ENCODE measurements at places on chromosomes 12 and 14.

DNA sequence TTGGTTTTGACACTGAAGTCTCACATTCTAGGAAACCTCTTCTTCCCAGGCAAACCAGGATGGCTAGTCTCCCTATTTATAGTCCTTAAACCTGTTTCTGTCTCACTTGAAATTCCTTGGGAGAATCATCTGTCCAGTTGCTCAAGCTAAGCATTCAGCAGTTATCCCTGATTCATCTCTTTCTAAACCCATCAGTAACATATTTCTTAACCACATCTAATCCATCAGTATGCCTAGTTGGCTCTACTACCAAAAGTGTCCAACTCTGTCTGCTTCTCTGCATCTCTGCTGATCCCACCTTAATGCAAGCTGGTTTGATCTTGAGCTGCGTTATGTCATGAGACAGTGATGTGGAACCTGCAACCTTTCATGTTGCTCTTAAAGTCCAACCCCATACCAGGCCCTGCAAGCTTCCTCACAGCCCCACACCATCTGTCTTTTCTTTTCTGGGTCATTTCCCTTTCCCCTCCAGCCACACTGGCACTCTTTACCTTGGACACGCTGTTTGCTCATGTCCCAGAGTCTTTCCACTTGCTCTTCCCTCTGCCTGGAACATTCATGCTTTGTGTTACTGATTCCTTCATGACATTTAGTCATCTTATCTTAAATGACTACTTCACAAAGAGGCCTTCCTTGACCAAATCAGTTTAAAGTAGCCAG lies 380.8 kb upstream of the RGS6 start:
- DNase-seq, result no peak

- DNase-seq, result no peak
Measured at GRCh38 chr14:37600880-37601741, 5.7 kb downstream of the TTC6 start.

- no peak for DNase-seq
Measured at GRCh38 chr12:91249054-91249453, 66.4 kb upstream of the DCN start.

- DNase-seq, result no peak
Measured at GRCh38 chr14:104821971-104822608, 21.2 kb downstream of the ZBTB42 start.

GRCh38 chr12:105167346-105167745 lies 59.8 kb downstream of the WASHC4 start:
- DNase-seq, result no peak

DNA sequence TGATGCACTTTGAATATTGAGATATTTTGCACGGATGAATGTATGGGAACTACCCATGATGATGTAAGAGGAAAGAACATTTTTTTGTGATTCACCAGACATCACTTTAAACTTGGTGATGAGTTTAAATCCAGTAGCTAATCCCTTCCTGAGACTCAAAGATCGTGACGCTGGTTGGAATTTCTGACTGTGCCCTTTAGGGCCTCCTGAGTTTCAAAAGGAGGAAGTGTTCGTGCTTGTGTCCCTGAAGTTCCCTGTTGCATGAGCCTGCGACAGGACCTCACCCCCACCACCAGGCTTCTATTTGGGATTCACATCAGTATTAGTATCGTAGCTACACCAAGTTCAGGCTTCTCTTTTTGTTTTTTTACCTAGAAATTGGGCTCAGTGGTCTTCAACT lies 18.6 kb upstream of the RIN3 start:
- no peak for DNase-seq

GRCh38 chr12:64538121-64538520 lies 72.2 kb upstream of the RASSF3 start:
- no peak for DNase-seq

DNA sequence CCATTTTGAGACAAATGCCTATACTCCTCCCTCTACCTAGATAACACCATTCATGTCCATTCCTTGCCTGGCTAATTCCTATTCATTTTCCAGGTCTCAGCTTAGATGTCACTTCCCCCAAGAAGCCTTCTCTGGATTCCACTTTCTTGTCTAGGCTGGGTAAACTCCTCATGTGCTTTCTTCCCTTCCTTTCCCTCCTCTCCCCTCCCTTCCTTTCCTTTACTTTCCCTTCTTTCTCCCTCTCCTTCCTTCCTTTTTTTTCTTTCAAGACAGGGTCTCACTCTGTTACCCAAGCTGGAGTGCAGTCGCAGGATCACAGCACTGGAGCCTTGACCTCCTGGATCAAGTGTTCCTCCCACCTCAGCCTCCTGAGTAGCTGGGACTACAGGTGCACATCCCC lies 3.5 kb upstream of the UTP20 start:
- no peak for DNase-seq

DNA sequence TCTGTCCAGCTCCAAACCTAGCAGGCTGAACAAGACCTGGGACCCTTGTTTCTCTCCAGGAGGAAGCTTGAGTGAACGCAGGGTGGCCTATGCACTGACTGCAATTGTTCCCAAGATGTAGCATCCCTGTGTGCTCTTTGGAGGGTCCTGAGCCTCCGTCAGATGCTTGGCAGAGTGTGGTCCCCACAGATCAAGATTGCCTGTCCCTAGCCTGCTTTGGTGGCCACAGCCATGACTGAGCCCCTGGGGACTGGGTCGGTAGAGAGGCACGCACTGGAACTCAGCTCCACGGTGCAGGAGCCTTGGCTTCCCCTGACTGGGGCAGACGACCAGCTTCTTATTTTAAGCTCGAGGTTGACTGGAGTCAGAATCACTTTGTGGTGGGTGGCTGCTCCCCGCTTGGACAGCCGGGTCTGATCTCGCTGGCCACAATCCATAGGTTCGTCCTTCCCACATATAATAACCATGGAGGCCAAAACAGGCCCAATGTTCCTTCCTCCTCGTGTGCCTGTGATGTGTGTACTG lies 97.8 kb downstream of the LGMN start:
- DNase-seq, result no peak

GRCh38 chr12:124510301-124510970 lies 57.0 kb downstream of the NCOR2 start:
- no peak for DNase-seq

- no peak for DNase-seq
Measured at GRCh38 chr14:100135784-100136183, 23.7 kb downstream of the DEGS2 start.

GRCh38 chr14:101899263-101899662 lies 65.1 kb upstream of the DYNC1H1 start:
- DNase-seq, result no peak

- no peak for DNase-seq
Measured at GRCh38 chr14:53325176-53325806, 172.2 kb upstream of the DDHD1 start.

DNA sequence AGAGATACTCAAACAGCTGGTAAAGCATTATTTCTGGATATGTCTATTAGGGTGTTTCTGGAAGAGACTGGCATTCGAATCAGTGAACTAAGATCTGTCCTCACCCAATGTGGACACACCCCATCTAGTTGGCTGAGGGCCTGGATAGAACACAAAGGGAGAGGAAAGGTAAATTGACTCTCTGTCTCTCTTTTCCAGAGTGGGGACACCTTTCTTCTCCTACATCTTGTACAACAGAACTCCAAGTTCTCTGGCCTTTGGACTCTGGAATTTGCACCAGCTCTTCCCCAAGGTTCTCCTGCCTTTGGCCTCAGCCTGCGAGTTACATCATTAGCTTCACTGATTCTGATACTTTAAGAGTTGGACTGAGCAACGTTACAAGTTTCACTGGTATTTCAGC lies 1253.9 kb downstream of the SLC16A7 start:
- no peak for DNase-seq

- no peak for DNase-seq
Measured at GRCh38 chr12:54292083-54292930, 8.5 kb downstream of the NFE2 start.

GRCh38 chr12:4331842-4332241 lies 10.8 kb downstream of the TIGAR start:
- no peak for DNase-seq

- DNase-seq, result no peak
Measured at GRCh38 chr14:82861313-82861712, 1327.7 kb upstream of the SEL1L start.

DNA sequence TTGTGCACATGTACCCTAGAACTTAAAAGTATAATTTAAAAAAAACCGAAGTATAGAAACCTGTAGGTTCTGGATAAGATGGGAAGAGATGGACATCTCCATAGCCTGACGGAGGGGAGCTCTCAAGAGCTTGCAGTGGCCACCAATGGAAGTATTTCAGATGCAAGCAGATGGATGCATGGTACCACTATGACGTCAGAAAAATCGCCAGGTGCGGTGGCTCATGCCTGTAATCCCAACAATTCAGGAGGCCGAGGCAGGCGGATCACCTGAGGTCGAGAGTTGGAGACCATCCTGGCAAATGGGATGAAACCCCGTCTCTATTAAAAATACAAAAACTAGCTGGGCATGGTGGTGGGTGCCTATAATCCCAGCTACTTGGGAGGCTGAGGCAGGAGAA lies 3.4 kb downstream of the TEX22 start:
- DNase-seq, result no peak

DNA sequence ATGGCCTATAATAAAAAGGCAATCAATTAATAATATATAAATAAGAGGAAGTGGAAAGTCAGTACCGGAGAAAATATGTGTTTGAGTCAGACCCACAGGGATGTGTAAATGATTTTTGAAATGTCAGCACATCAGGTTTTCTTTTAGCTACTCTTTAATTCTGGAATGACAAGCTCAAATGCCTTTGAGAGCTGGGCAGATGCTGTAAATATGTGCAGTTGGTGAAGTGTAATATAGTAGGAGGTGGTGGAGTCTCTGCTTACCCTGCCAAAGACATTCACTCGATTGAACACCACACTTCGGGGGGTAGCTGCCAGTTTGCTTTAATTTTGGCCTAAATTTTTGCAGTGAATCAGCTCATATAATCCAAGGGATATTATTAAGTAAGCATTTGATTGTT lies 93.0 kb downstream of the PLEKHA5 start:
- DNase-seq, result no peak

DNA sequence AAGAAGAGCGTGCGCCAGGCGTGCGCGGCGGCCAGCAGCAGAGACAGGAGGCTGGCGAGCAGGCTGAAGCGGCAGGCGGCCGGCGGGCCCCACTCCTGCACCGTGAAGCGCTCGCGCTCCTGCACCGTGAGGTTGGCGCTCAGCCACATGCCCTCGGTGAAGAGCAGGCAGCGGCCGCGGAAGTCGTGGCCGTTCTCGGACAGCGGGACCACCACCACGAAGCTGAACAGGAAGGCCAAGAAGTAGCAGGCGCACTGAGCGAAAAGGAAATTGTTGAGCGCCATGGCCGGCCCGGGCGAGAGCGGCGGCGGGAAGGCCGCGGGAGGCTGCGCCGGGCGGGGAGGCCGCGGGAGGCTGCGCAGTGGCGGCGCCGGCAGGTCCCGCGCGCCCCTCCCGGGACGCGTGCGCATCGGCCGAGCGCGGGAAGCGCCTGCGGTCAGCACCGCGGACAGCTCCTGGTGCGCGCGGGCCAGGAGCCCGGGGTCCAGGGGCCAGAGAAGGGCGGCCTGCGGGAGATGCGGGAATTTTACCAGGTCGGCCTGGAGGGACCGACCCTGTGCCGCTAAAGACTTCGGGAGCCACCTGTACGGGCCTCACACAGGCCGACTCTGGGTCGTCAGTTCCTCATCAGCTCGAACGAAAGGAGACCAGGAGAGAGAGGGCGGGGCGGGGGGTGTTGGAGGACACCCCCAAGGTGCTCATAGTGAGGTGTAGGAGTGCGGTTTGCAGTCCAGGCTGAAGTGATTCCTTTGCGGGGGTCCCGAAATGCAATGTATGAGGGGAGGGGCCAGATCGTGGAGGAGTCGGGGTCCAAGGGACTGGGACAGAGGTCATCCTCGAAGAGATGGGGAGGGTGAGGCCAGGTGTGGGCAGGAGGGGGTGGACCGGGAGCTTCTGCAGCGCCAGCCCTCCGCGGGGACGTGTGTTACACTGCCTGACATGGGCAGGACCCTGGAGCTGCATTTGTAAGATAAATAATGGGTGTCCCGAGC lies at the start of gene TMEM179:
Gene TMEM179, minus strand, starts transcription at position 315 of the 992 bp plus-strand sequence. Its CDS starts 31 bp downstream, at position 284.
- no peak for DNase-seq

DNA sequence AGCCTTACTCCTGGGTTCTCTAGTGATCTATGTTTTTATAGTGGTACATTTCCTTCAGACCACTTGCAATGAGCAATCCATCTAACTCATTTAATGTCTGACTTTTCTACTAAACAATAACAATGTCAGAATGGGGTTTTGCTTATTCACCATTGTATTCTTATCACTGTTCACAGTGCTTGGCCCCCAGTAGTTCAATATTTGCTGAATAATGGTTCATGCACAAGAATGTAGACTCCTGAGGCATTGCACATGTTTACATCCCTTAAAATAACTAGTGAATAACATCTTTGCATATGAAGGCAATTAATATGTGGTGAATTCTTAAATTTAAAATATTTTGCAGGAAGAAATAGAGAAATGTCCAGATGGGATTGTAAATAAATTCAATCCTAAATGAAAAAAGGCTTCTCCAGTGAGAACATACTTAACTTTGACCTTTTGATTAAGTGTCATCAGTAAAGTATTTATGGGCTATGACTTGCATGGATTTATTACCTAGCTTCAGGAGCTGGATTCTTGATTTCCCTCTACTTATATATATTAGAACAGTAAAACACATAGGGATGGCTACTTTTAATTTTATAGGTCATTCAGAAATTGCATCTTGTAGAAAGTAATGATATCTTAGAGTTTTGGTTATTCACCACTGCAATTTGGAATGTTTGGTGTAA lies 3.4 kb downstream of the CCER1 start:
- no peak for DNase-seq

DNA sequence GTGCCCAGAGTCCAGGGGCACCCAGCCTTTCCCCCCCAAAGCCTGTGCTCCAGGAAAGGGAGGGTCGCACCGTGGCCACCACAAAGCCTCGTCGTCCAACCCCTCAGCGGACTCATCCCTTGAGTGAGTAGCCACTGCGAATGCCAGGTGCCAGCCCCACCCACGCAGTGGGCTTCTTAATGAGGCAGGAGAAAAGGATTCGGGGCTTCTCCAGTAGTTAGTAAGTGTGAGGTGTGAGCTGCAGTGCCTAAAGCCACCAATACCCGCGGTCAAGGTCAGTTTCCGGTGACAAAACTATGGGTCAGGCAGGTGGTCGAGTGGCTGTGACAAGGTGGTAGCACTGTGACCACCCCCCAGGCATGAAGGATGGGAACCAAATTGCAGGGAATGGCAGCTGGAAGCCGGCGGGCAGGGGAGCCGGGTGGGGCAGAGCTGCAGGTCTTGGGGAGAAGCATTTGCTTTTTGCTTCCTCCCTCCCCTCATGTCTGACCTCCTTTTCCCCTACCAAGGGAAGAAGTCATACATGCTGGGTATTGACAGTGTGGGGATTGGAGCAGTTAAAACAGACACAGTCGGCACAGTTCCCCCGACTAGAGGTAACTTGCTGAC lies 8.0 kb downstream of the RAN start:
- no peak for DNase-seq

- no peak for DNase-seq
Measured at GRCh38 chr14:39181693-39182047, 6.6 kb downstream of the PNN start.

Data from NCI-H1436 treated with DMSO at 0.1 percent for 48 hours (cell line).